ENCODE measurements at places on chromosomes 3 and 15.

GRCh38 chr15:43266834-43267233 lies at the start of gene TGM5:
Gene TGM5, minus strand, starts transcription at chr15:43266928. Its CDS starts 79 bp downstream, at chr15:43266849.
- DNase-seq: no peak

- DNase-seq: no peak
Measured at GRCh38 chr15:33059184-33059583, 135.3 kb downstream of the FMN1 start.

DNA sequence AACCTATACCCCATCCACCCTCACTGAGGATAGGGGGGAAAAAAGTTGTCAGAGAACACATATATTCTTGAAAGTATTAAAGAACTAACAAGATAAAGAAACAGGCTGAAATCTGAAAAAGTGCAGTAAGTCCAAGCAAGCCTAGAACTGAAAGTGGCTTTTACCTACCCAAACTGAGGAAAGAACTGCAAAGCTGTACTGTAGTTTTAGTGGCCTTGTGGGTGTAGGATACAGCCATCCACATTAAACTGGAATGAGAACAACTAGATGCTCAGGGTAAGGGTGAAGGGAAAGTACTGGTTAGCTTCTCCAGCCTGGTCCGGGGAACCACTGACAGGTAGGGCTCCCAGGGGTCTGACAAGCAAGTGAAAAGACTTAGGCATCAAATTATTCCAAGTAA lies 10.1 kb downstream of the UBP1 start:
- no peak for DNase-seq

DNA sequence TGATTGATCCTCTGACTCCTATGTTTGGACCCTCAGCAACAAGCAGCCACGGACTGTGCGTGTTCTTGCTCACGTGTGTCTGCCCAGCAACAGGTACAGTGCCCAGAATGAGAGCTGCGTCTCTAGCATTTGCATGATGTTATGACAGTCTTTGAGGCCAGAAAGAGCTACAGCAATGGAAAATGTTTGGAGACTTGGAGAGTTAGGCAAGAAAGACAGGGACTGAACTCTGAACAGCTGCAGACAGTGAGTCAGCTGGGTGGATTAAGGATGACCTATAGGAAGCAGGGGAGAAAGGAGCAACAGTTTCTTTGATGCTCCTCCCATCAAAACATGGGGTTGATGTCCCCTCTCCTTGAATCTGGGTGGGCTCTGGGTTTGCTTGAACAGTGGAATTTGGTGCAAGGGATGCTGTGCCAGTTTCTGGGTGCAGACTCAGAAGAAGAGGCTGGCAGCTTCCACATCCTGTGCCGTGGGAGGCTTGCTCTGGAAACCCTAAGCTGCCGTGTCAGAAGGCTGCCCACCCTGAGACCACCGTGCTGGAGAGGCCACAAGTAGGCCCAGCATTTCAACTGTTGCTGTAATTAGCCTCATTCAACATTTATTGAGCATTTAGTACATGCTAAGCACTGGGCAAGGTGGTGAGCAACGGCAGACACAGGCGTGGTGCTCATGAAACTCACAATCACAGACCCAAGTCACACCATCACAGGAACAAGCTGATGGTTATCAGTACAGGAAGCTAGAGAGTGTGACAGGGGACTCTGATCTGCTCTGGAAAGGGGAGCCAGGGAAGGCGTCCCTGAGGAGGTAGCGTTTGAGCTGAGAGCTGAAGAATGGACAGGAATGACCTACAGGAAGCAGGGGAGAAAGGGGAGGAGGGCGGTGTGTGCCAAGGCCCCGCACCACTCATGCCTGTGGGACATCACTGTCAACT lies 21.7 kb downstream of the CCR9 start:
- no peak for DNase-seq

GRCh38 chr15:36992454-36992853 lies 107.9 kb downstream of the MEIS2 start:
- DNase-seq: no peak

GRCh38 chr3:126147932-126148683 lies 32.3 kb downstream of the ALDH1L1 start:
- DNase-seq: no peak

Data from hepatic stellate cell (primary cell).